Bronchial smooth muscle cell (primary cell): ENCODE measurements at places on chromosomes 7 and 10. TPM values are rescaled to one million over a fixed set of nuclear protein-coding genes. Genes with fewer than 3 reads are reported as not detected.

ANKIB1 gene
- 39.0 and 41.3 TPM in 2 replicates for total RNA-seq

TMEM273 gene
- not detected in 2 replicates for total RNA-seq

DYNC1I1 gene
- total RNA-seq = 0.17 and 0.47 TPM in 2 replicates

TDRD1 gene
- 0.16 TPM in 1 of 2 replicates, not detected in the other for total RNA-seq

TFR2 gene
- total RNA-seq = 0.26 TPM in 1 of 2 replicates, not detected in the other

AKR1B15 gene
- total RNA-seq = not detected in 2 replicates

C10orf62 gene
- total RNA-seq = not detected in 2 replicates

THSD7A gene
- total RNA-seq = 0.17 and 1.1 TPM in 2 replicates

FOXK1 gene
- total RNA-seq = 13.7 and 18.4 TPM in 2 replicates

PRLHR gene
- 0.09 TPM in 1 of 2 replicates, not detected in the other for total RNA-seq

CLRN3 gene
- total RNA-seq = not detected in 2 replicates

RGS10 gene
- total RNA-seq = 51.1 and 51.7 TPM in 2 replicates

ENTPD1 gene
- under 0.01 and 0.60 TPM in 2 replicates for total RNA-seq

RPEL1 gene
- total RNA-seq = under 0.01 TPM in 1 of 2 replicates, not detected in the other

SPDYE3 gene
- not detected in 2 replicates for total RNA-seq

LRCH4 gene
- 9.0 and 9.6 TPM in 2 replicates for total RNA-seq

WIPF3 gene
- total RNA-seq = under 0.01 TPM in 1 of 2 replicates, not detected in the other

CCDC6 gene
- 13.5 and 21.4 TPM in 2 replicates for total RNA-seq

AMZ1 gene
- 0.32 and 0.43 TPM in 2 replicates for total RNA-seq

PLPP4 gene
- total RNA-seq = under 0.01 and 0.60 TPM in 2 replicates

CTAGE15 gene
- total RNA-seq = 0.09 TPM in 1 of 2 replicates, not detected in the other

AUTS2 gene
- 1.9 and 2.2 TPM in 2 replicates for total RNA-seq

VGF gene
- 0.32 TPM in 1 of 2 replicates, not detected in the other for total RNA-seq

RET gene
- total RNA-seq = 0.17 and 0.32 TPM in 2 replicates

FFAR4 gene
- total RNA-seq = not detected in 2 replicates

PDZD7 gene
- total RNA-seq = 1.8 and 2.0 TPM in 2 replicates

FAM131B gene
- 4.6 and 8.2 TPM in 2 replicates for total RNA-seq

ABCB4 gene
- 5.7 and 6.8 TPM in 2 replicates for total RNA-seq

ITPRID1 gene
- total RNA-seq = not detected in 2 replicates

CALHM1 gene
- total RNA-seq = not detected in 2 replicates

LOXL4 gene
- total RNA-seq = 9.9 and 13.3 TPM in 2 replicates

TAF3 gene
- 0.94 and 1.1 TPM in 2 replicates for total RNA-seq

FGL2 gene
- 170 and 189 TPM in 2 replicates for total RNA-seq

KLF14 gene
- under 0.01 TPM in 1 of 2 replicates, not detected in the other for total RNA-seq

ANKRD61 gene
- total RNA-seq = not detected in 2 replicates

MAP3K8 gene
- total RNA-seq = 6.9 and 7.1 TPM in 2 replicates

LFNG gene
- total RNA-seq = 1.4 and 1.6 TPM in 2 replicates

SORCS1 gene
- not detected in 2 replicates for total RNA-seq

SLC39A12 gene
- 0.09 TPM in 1 of 2 replicates, not detected in the other for total RNA-seq

ITIH5 gene
- total RNA-seq = 0.16 and 0.17 TPM in 2 replicates

SEMA3D gene
- 0.95 and 4.0 TPM in 2 replicates for total RNA-seq

CYP2C19 gene
- total RNA-seq = not detected in 2 replicates

OR13A1 gene
- under 0.01 TPM in 1 of 2 replicates, not detected in the other for total RNA-seq

ODAD2 gene
- under 0.01 and 0.32 TPM in 2 replicates for total RNA-seq

GNAT3 gene
- total RNA-seq = not detected in 2 replicates

DGKI gene
- 1.9 and 2.5 TPM in 2 replicates for total RNA-seq

FEZF1 gene
- not detected in 2 replicates for total RNA-seq

HOXA6 gene
- 0.09 and 0.16 TPM in 2 replicates for total RNA-seq

HYAL4 gene
- not detected in 2 replicates for total RNA-seq

STN1 gene
- 38.3 and 40.4 TPM in 2 replicates for total RNA-seq

RTKN2 gene
- total RNA-seq = 0.17 and 0.47 TPM in 2 replicates

GNG11 gene
- 11.2 and 34.5 TPM in 2 replicates for total RNA-seq

TRIM74 gene
- total RNA-seq = under 0.01 TPM in 1 of 2 replicates, not detected in the other

ANKRD7 gene
- total RNA-seq = 1.6 and 2.0 TPM in 2 replicates

DNAAF5 gene
- 7.9 and 10.2 TPM in 2 replicates for total RNA-seq

NT5C2 gene
- 41.6 and 69.0 TPM in 2 replicates for total RNA-seq

PLEKHS1 gene
- not detected in 2 replicates for total RNA-seq
